ENCODE measurements at places on chromosomes 16 and 17. TPM values are rescaled to one million over a fixed set of nuclear protein-coding genes. Genes with fewer than 3 reads are reported as not detected.

KRT14 gene
- total RNA-seq: 0.16 TPM

SEPTIN12 gene
- not detected for total RNA-seq

FXR2 gene
- total RNA-seq: 31.5 TPM

LRRC75A gene
- total RNA-seq: 1.4 TPM

OTOA gene
- total RNA-seq: under 0.01 TPM

IFI35 gene
- 27.6 TPM for total RNA-seq

SGCA gene
- total RNA-seq: 0.47 TPM

DNAJA2 gene
- 77.9 TPM for total RNA-seq

TEKT5 gene
- total RNA-seq: 0.34 TPM

SLFN12 gene
- total RNA-seq: 16.7 TPM

CTCF gene
- total RNA-seq: 14.0 TPM

COG7 gene
- 15.5 TPM for total RNA-seq

SMIM36 gene
- not detected for total RNA-seq

PYY gene
- total RNA-seq: not detected

RDM1 gene
- 0.16 TPM for total RNA-seq

CMTM2 gene
- total RNA-seq: not detected

TBX4 gene
- total RNA-seq: 0.16 TPM

CDRT15L2 gene
- total RNA-seq: not detected

RAMP2 gene
- total RNA-seq: not detected

PYCARD gene
- 105 TPM for total RNA-seq

ERCC4 gene
- 6.1 TPM for total RNA-seq

NHERF2 gene
- total RNA-seq: 34.4 TPM

SLC2A4 gene
- 0.16 TPM for total RNA-seq

MYH1 gene
- total RNA-seq: not detected

TAT gene
- total RNA-seq: not detected

Data from bronchial smooth muscle cell (primary cell).